ENCODE measurements at places on chromosomes 5 and 9.
A peak's percentile ranks its signal among the peaks of the same experiment; 100 is the strongest.

DNA sequence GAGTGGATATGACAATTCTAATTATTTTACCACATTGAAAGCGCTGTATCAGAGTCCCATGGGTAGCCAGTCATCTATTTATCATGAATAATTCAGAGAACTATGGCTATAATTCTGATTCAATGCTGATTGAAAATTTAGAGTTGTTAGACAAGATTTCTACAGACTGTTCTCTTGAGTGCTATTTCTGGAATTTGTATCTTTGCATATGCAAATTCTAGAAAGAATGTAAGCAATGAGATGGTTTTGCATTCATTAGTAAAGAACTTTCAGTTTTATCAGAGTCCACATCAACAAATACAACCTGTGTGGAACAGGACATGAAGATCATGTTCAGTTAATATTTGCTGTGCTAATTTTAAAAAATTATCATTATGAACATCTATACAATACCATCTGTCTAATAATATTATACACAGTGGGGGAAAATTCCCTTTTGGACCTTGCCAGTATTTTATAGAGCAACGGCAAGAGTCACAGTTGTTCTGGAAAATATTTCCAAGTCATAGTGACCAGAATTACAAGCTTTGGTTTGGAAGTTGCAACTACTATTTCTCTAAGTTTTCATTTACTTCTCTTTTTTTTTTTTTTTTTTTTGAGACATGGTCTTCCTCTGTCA is 372.7 kb upstream of the PTGER4 start:
- DNase-seq: peak; percentile 2

- no peak for DNase-seq
These were observed 7.0 kb downstream of the NOTCH1 start for GRCh38 chr9:136538599-136539426.

GRCh38 chr5:171168171-171168570 is 140.9 kb upstream of the TLX3 start:
- DNase-seq: no peak

- DNase-seq: no peak
These were observed 56.2 kb upstream of the TNFSF15 start for GRCh38 chr9:114861922-114862605.

DNA sequence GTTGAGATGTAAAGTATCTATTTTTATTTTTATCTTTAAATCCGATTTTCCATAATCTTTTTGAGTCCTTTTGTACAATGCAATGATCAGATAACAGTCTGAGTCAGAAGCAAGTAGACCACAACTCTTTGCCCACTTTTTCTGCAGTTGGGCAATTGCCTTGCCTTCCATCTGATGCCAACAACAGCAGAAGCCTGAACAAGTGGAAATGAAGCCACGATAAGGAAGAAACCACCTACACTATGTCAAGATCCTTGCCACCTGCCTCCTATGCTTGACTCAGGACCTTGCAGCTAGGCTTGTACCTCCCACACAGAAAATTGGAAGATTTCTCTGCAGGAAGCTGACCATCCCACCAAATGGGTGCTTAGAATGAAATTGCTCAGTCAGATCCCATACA is 78.6 kb downstream of the ANXA1 start:
- peak; percentile 67 for DNase-seq

DNA sequence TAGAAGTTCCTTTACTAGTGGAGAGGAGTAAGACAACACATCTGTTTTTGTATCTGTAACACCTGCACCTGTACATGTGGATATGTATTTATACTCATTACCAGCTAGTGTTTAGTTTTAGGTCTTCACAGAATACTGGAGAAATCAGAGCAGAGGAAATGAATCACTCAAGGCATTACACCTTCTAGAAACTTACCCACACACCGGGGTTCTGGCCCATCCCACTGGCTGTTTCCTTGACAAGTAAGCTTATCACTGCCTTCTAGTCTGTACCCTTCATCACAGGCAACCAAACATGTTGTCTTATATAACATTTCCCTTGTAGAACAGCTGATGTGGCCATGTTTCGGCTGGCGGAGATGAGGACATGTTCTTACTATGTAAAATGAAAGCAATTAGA is 76.7 kb downstream of the SVEP1 start:
- DNase-seq: no peak

GRCh38 chr5:35963381-35963843 is 25.0 kb upstream of the CAPSL start:
- peak; percentile 10 for DNase-seq

- no peak for DNase-seq
These were observed 28.1 kb upstream of the SH3PXD2B start for GRCh38 chr5:172482156-172483020.

DNA sequence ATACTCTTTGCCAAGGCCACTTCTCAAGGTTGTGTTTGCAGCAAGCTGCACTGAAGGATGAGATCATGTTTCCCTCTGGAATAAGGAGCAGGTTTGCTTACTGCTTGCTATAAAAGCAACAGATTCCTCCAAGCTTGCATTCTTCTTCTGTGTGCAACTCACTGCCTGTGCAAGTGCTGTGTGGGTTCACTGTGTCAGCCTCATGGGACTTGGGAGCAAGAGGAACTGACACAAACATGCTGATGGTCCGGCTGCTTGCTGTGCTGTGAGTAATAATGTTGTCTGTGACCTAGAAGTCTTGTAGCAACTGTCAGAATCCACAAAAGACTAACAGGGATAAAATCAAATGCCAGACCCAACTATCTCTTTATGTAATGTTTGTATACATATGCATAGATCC is 33.6 kb upstream of the SHC3 start:
- DNase-seq: no peak

- no peak for DNase-seq
These were observed 37.5 kb downstream of the FABP6 start for GRCh38 chr5:160266752-160267345.

- no peak for DNase-seq
These were observed 190.8 kb upstream of the HAPLN1 start for GRCh38 chr5:83911367-83911919.

DNA sequence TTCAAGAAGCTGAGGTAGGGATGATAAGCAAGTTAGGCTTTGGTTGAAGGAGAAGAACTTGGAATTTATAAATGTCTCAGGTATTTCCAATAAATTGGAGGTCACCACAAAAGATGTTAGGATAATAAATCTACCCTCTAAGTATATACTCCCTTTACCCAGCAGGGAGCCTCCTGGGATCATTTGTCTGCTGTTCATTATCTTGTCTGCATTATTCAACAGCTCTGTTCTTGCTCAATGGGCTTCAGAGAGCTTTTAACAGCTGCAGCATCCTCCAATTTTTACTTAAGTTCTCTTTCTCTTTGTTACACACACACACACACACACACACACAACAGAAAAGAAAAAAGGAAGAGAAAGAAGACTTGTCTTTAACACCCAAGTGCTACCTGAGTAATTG is 51.7 kb upstream of the VPS13A start:
- DNase-seq: no peak

DNA sequence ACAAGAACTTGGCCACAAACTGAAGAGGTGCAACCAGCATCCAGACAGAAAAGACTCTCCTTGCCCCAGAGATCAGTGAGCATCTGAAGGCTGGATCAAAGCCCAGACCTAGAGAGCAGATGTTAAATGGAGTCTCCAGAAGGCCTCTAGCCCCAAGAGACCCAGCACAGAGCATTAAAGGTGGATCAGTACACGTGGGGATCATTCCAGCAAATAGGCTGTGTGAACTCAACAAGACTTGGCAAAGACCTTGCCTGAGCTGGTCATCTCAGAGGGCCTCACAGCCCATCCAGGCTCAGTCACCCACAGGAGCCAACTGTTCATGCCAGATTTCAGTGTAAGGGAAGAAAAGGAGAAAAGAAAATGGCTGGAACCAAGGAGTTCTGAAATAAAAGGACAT is 214.0 kb downstream of the ENC1 start:
- DNase-seq: no peak

DNA sequence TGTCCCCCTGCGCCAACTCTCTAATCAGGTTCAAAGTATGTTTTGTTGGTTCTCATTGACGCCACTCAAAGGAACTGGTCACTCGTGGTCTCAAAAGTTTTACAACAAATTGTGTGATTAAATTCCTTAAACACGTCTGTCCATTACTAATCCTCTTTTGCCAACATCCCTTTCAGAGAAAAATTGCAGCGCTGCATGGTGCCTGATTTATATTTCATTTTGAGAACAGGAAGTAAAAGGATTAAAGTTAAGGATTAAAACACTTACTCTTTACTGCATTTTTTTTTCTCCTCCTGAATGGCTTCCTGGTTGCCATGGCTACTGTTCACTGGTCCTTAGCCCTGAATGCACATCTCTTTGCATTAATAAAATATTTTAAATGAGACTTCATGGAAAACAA is 383.5 kb downstream of the GLIS3 start:
- peak; percentile 49 for DNase-seq

DNA sequence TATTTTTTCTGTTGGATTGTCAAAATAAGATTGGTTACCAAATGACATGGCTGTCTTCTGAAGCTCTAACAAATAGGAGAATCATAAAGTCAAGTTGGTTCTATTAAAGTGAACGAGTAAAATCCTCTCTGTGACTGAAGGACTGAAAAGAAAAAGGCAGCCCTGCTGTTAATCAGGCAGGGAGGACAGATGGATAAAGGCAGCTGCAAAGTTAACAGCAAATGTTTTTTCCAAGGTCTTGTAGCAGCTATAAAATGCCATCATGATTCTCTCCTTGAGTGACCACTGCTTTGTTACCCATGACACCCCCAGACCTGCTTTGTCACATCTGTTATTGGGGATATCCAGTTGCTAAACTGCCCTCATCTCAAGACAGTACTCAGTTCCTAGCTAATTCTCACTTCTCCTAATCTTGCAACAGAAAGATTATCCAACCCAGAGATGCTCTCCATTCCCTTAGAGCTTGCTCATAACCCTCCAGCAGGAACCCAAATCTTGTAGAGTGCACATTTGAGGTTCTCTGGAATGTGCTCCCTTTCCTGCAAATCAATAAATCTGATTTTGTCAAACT is 89.7 kb upstream of the PARP8 start:
- DNase-seq: no peak

DNA sequence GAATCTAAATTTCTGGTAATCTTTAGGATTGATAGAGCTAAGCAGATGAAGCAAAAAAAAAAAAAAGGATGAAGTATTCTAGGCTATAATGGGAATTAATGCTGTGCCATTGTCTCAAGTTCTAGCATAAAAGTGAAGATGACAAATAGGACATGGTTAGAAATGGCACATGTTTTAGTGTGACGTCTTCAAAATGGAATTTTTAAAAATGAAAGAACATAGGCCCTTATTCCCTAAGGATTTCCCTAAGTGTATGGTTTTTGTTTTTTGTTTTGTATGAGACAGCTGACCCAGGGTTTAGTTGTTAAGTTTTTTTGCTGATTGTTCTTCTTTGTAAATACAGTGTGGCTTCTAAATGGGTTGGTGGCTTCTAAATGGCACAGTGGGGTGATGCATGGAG is 7.1 kb downstream of the TLE4 start:
- DNase-seq: no peak

DNA sequence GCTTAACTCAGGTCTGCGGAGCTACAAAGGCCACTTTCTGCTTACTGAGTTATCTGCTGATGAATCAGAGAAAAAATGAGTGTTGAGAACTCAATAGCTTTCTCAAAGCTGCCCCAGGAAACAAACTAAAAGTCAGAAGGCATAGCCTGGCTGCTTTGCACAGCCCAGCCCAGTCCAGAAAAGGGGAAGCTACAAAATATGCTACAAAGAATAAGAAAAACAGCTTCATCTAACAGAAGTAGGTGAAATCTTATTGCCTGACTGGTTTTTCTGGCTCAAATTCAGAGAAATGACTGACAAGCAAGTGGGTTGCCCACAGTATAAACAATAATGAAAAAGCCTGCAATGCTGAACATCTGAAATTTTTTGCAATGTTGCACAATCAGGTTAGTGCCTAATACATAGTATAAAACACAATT is 156.2 kb downstream of the PPP2R2B start:
- peak; percentile 50 for DNase-seq

GRCh38 chr5:103679873-103680272 is 117.3 kb upstream of the NUDT12 start:
- no peak for DNase-seq

DNA sequence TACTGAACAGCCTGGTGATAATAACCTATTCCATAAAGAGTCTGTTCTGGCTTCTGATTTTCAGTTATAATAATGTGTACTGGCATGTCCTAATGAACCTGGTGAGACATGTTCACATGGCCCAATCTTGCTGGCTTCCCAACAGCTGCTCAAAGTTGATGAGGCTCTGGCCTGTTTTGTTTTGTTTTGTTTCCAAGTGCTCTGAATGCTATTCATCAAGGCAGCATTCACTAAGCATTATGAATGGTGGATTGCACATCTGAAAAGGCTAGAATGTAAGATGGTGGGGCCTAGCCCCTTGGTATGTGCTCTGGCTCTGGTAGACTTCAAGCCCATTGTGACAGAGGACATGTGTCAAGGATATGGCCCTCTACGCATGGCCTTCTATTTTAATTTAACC is 388.5 kb downstream of the PSAT1 start:
- DNase-seq: peak; percentile 72

GRCh38 chr5:62268234-62268633 is 37.8 kb upstream of the KIF2A start:
- peak; percentile 4 for DNase-seq

DNA sequence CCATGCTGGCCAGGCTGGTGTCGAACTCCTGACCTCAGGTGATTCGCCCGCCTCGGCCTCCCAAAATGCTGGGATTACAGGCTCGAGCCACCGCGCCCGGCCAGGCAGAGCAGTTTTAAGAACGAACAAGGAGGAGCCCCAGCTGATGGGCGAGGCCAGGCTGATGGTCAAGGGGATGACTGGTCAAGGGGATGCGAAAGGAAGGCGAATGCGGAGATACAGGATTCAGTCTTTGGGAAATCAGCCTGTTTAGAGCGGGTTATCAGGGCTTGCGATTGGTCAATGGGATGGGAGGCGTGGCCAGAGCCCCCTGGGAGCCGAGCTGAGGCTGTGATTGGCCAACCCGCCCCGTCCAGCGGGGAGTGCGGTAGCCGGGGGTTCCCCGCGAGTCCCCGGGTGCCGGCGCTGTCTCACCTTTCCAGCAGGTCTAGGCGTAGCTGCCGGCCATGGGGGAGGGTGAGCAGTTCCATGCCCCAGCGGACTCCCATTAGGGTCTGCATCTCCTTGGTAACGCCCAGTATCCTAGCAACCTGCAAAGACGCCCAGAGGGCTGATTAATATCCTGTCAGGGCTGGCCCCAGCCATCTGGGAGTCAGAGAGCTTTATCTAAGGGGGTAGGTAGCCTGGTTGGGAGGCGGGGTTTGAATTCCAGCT is 7.5 kb upstream of the TOR2A start:
- DNase-seq: peak; percentile 87

- DNase-seq: peak; percentile 65
These were observed 5.8 kb downstream of the TAS2R1 start for GRCh38 chr5:9624196-9624947.

DNA sequence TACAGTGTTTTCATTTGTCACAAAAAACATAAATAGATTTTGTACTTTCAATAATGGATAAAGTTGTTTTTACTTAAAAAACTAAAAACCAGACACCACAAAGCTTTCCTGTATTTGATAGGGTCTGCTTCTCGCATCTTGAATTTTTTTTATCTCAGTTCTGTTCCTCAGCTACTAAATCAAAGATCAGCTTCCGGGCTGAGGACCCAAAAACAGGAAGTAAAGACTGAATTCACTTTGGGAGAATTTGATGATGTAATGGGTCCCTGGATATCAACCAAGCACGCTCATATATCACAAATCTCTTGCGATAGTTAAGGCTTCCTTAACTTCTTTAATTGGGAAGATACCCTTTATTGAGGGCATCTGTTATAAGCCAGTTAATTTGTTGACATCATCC is 24.1 kb downstream of the ITK start:
- no peak for DNase-seq

GRCh38 chr5:179817470-179817840 is 3.2 kb upstream of the SQSTM1 start:
- no peak for DNase-seq
